Epithelial cell of proximal tubule (primary cell): ENCODE measurements at places on chromosomes 11 and 22.

DNA sequence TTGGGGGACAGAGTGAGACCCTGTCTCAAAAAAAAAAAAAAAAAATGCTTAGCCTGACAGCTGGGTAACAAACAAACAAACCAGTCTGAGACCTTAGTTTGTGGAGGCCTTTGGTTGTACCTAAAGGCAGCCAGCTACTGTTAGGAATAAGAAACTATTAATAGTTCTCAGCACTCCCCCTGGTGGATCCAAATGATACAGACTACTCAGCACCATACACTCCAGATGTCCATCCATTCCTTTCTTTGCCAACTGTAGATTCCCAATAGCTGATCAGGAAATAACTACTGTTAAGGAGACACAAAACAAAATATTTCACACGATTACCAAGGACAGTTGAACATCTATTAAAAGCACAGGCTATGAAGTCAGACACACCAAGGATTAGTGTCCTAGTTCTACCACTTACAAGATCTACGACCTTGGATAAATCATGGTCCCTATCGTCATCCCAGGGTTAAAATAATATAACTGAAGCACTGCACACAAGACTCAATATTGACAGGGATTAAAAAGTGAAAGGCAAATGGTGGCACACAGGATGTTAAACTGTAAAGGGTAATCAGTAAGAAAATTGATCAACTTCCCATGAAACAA lies 17.2 kb downstream of the CLDN25 start:
- DNase-seq, result no peak

- DNase-seq, result no peak
Measured at GRCh38 chr11:29009426-29009825, 901.2 kb downstream of the METTL15 start.

DNA sequence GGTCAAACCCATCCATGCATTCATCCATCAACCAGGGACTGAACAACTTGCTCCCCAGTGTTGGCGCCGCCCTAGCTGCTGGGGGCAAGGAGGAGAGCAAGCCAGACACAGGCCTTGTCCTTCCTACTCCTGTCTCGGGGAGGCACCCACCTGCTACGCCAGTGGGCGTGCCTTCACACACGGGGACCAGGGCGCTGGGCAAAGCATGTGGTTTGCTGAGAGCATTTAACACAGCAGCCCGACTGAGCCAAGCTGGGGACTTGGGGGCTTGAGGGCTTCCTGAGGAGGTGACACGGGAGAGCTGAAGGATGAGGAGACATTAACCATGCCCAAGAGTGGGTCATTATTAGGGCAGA lies 30.6 kb downstream of the CACNA1I start:
- no peak for DNase-seq

- no peak for DNase-seq
Measured at GRCh38 chr11:117223741-117224689, 7.9 kb downstream of the PCSK7 start.

GRCh38 chr11:119643212-119643875 lies 85.7 kb downstream of the NECTIN1 start:
- no peak for DNase-seq

DNA sequence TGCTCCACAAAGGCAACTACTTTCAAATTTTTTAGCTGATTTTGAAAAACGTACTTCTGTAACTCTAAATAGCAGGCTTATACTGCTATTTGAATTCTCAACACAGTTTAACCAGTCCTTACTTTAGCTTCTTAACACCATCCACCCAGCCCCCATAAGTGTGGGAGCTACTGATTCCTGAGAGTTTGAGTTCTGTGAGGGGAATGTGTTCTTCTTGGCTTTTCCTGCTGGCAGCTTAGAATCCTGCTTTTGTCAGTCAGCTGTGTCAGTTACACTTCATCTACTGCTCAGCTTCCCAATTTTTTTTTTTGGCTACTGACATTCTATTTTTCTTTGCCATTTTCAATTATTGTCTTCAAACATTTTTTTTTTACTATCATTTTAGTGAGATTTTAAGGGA lies 440.4 kb downstream of the INSC start:
- no peak for DNase-seq
